ENCODE measurements at places on chromosomes 5 and 9.

DNA sequence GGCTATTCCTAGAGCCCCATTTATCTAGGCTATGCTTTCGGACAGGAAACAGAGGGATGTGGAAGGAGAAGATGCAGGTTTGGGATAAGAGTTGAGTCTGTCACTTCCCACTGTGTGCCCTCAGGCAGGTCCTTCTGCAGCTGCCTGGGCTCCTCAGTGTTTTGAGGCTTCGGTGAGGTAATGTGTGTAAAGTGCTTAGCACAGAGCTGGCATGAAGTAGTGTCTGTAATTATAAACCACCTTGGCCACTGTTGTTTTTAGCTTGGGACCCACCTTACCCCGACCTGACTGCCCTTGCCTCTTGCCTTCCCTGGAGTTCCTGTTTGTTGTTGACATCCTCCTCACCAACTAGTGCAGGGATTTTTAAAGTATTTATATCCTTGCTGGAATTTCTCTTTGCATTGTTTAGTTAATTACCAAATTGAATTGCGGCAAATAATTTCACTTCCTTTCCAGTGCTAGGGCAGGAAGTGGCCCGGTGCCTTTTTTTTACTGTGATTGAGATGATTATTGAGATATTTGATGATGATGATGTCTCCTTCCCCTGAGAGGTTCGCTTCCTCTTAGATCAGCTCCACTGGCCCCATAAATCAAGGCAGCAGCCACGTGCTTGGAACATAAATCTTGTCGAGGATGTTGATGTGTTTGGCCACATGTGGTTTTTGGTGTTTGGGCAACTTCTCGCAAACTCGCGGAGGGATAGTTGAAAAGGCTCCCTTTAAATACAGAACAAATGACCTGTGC, 38.3 kb upstream of the DAB2IP start:
- no peak for DNase-seq

GRCh38 chr5:124675931-124676846, 70.2 kb downstream of the ZNF608 start:
- DNase-seq, result peak; percentile 79

- no peak for DNase-seq
Observed at GRCh38 chr5:92119110-92119509, 736.0 kb upstream of the ARRDC3 start.

DNA sequence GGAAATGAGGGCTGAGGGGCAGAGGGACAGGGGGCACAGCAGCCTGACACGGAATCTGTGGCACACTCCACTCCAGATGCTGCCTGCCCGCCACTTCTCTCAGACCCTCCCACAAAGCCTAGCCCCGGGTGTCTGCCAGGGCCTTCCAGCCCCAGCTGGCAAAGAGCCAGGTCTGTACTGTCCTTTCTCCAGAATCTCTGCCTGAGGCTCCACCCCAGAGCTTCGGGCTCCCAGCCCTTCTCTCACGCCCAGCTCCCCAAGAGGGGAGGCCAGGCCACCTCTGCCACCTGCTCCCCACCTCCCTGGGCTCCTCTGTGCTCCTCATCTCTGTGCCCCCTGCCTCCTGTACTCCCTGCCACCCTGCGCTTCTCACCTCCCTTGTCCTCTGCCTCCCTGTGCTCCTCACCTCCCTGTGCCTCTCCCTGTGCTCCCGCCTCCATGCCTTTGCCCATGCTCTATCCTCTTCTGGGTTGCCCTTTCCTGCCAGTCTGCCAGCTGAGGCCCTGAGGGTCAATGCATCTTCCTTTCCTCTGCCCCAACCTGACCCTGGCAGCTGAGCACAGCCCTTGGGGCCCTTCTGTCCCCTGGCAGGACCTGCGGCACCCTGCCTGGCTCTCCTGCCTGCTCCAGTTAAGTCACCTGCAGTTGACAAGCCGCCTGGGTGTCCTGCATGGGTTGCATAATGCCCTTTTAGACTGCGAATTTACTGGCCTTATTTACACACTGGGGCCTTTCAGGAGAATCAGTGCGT, 36.4 kb downstream of the RASGEF1C start:
- DNase-seq, result no peak

DNA sequence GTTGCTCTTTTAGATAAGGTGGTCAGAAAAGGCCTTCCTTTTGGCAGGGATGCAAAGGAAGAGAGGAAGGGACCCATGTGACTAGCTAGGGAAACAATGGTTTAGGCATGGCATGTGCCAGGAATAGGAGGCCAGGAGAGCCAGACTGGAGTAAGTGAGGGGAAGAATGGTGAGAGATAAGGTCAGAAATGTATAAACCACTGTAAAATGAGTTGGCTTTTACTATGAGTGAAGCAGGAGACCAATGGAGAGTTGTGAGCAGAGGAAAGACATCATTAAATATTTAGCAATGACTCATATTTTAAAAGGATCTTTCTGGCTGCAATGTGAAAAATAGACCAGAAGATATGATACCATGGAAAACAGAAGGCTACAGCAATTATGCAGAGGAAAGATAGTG, 50.9 kb downstream of the AP3B1 start:
- DNase-seq, result no peak

DNA sequence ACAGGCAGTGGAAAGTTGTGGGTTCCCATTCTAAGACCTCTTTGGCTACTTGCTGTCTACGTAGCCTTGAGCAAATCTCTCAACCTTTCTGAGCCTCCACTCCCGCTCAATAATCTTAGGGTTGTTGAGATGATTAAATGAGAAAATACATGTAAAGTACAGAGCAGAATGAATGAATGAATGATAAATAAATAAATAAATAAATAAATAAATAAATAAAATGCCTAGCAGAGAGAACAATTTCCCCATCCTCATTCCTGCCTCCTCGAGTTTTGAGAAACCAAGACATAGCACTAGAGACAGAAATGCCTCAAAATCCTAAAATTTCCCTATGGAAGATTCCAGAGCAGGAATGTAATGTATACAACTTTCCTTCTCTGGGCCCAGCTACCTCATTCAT, 128.3 kb upstream of the RAD23B start:
- no peak for DNase-seq

DNA sequence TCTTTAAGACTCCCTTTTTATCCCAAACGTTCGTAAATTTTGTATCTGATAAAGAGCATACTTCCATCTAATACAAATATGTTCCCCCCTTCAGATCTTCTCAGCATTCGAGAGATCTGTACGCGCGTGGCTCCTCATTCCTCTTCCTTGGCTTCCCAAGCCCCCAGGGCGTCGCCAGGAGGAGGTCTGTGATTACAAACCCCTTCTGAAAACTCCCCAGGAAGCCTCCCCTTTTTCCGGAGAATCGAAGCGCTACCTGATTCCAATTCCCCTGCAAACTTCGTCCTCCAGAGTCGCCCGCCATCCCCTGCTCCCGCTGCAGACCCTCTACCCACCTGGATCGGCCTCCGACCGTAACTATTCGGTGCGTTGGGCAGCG, 19.9 kb downstream of the CDKN2A start:
- DNase-seq, result no peak

GRCh38 chr9:116475201-116475600, 211.9 kb upstream of the TRIM32 start:
- DNase-seq, result no peak

- DNase-seq, result no peak
Observed at GRCh38 chr5:17316970-17317459, 99.6 kb downstream of the BASP1 start.
